ENCODE measurements at places on chromosomes 7 and 10. TPM values are rescaled to one million over a fixed set of nuclear protein-coding genes. Genes with fewer than 3 reads are reported as not detected.

FASTK gene
- 52.9 TPM for total RNA-seq

DNA sequence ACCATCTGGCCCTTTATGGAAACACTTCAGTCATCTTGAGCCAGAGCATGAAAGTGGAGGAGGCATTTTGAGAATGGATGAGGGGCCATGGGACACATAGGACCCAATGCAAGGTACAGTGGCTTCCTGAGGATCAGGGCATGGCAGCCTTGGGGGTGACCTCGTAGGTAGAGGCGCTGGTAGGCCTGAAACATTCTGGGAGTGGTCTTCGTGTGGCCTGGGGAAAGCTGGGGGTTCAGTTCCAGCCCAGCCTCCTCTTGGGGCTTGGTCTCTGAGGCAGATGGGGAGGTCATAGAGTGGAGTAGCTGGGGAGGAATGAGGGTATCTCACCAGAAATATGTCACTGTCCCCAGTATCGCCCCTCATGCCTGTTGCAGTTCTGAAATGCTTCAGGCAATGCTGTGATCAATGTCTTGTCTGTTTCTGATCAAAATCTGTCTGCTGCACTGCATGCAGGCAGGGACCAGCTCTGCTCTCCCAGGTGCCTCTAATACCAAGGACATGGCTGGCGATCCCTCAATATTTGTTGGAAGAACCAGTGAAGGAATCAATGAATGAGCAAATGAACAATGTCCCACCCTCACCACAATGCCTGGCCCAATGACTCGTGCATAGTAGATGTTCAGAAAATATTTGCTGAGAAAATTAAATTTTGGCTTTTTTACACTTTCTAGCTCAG lies 90.9 kb downstream of the CHST15 start:
- no peak for DNase-seq

PPP1R9A gene
- total RNA-seq: 18.2 TPM

C10orf53 gene
- not detected for total RNA-seq

SPDYE11 gene
- total RNA-seq: not detected

CUEDC2 gene
- total RNA-seq: 13.1 TPM

DNA sequence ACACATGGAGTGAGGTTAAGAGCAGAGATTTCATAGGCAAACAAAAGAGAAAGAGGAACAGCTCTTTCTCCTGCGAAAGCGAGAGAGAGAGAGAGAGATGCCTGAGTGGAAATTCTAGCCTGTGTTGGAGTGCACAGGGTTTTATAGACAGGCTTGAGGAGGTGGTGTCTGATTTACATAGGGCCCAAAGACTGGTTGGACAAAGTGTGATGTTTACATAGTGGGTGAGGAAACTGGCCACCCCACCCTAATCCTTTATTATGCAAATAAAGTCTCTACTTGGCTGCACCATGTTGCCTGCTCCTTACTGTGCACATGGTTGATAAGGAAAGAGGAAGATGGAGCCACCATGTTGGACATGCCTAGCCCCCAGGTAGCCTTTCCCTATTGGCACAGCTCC lies 967.8 kb upstream of the SORCS1 start:
- no peak for DNase-seq

- DNase-seq: no peak
Observed at GRCh38 chr10:89363729-89364442, 14.0 kb upstream of the IFIT1B start.

OR13A1 gene
- not detected for total RNA-seq

DNA sequence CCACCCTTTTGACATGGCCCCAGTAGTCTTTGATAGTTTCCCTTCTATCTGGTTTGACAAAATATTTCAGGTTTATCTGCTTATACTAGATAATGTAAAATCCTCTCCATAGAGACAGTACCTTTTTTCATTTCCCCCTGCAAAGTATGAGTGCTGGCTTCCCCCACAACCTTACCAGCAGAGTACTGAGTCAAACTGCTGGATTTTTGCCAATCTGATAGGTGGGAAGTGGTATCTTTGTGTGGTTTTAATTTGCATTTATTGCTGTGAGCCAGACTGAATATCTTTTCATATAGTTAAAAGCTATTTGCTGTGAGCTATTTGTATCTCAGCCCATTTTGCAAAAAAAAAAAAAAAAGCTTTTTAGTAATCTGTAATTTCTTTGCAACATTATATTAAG lies 32.1 kb upstream of the HECTD2 start:
- DNase-seq: no peak

CRYGN gene
- total RNA-seq: not detected

GRCh38 chr10:76874176-76874575 lies 763.4 kb downstream of the KCNMA1 start:
- DNase-seq: no peak

DNA sequence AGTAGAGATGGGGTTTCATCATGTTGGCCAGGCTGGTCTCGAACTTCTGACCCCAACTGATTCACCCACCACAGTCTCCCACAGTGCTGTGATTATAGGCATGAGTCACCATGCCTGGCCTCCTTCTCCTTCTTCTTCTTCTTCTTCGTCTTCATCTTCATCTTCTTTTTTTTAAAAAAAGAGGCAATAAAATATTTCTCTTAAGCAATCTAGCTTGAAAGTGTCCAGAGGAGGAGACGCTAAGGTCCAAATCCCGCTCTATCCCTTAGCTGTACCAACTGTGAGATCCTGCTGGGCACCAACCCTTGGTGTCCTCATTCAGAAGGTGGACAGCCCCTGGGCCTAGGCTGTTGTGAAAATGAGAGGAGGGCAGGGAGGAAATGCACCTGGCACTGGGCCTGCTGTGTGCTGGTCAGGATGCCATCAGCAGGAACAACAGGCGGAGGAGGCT lies 13.9 kb upstream of the PSAP start:
- no peak for DNase-seq

GBX1 gene
- total RNA-seq: not detected

- no peak for DNase-seq
Observed at GRCh38 chr10:58575491-58575890, 62.8 kb downstream of the BICC1 start.
